Common myeloid progenitor, CD34-positive (primary cell): ENCODE measurements at places on chromosomes 2 and 18.

DNA sequence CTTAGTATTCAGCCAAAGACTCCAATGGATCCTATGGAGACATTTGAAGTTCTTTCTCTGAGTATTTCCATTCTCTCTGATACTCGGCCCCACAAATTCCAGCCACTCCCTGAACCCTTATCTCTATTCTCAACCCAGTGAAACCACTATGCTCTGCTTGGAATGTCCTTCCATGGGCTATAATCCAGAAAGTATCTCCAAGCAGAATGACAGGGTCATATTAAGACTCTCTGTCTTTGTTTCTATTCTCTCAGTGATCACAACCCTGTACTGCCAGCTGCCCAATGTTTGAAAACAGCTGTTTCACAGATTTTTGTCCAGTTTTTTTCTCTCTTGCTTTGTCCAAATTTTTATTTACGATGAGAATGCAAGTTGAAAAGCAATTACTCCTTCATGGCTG is 21.9 kb downstream of the CHMP3 start:
- DNase-seq = no peak

DNA sequence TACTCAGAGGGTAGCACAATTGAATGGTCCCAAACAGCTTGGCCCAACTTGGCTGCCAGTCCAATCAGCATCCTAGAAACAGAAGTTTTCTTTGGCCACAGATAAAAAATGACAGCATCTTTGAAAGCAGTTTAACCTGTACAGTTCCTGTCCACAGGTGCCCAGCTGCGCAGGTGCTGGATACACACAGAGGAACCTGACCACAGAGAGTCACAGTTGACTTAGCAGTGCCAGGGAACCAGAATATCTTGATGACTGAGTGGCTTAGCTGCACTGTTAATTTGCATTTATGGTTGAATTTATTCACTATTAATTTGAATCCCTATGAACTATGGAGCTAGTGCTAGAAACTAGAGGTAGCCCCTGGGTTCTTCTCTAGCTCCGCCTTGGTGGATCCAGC is 93.7 kb downstream of the TPGS2 start:
- DNase-seq = no peak

DNA sequence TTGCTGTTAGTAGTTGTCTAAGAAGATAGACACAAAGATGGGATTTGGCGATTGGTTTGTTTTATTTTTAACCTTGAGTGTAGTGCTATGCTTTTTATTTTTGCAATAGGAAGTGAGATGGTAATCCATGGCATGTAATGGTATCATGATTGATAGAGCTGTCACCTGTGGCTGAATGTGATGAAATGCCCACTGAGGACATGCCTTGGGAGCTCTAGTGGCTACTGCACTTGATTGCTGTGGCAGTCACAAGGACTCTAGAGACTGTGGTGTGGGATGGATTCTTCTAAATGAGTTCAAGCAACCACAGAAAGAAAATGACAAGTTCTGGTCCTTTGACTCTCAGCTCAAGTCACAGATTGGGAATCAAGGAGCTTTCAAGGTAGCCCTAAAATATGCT is 139.4 kb downstream of the CYRIA start:
- no peak for DNase-seq

GRCh38 chr2:152067823-152068222 is 31.0 kb downstream of the CACNB4 start:
- no peak for DNase-seq

DNA sequence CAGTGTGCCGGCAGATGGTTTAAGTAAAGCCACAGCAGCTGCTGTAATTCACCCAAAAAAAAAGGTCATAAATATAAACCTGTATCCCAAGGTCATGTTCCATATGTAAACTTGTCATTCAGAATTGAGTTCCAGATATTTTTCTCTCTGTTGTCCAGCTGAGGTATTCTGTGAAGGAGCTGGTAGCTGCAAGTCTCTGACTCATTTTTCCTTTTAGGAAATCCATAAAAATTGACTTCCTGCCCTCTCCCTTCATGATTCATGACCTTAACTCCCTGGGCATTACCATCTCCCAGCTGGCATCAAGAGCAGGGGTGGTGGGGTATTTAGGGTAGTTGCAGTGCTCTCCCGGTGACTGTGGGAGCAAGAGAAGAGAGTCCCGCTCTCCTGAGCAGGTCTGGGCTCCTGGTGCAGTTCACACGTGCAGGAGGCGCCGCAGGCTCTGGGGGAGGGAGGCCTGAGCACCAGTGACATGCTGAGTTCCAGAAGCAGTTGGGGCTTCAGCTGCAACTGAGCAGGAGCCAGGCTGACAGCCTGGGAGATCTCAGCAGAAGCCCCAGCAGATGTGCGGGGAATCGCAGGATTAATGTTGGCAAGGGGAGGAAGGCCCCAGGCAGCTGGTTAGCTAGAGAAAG is 192.6 kb downstream of the MGAT5 start:
- no peak for DNase-seq

DNA sequence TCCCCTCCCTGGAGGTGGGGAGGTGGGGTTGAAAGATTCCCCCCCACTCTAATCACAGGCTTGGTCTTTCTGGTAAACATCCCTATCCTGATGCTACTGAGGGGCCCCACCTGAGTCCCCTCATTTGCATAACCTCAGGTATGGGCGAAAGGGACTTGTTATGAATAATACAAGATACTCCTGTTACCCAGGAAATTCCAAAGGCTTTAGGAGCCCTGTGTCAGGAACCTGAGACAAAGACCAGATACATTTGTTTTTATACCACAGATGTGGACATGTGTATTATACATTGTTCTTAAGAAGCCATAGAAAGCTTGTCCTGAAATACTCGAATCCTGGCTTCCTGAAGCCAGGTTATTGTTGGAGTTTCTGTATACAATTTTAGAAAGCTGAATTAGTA is 62.8 kb downstream of the MYO1B start:
- DNase-seq = no peak

DNA sequence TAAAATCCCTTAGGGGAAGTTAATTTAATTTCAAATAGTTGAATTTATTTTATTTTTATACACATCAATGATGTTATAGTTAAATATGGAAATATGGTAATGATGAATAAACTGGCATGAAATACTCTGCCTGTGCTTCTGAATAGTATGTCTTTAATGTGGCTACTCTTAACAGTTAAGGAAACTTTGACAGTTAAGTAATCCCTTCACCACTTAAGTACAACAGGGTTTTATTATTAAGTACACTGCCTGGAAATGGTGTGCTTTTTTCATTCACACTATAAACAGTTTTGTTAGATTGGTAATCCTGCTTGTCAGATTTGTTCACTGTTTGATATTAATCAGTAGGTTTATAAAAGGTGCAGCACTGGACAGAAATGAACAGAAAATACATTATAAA is 412.0 kb upstream of the ZEB2 start:
- no peak for DNase-seq

DNA sequence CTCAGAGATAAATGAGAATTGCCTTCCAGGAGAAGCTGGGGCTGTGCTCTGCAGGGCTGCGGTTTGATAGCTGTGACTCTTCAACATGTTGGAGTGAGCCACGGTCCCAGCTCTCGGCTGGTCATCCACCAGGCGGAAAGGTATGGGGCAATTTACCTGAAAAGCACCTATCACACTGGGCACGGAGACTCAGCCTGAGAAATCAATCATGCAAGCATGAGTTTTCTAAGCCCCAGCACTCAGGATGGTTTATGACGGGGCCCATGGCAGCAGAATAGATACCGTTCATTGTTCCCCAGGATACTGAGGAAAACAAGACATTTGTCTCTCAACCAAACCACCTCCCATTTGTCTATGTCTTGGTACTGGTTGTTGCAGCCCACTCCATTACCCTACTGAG is 83.9 kb downstream of the LOXHD1 start:
- no peak for DNase-seq

GRCh38 chr2:142065700-142066099 is 65.1 kb downstream of the LRP1B start:
- no peak for DNase-seq

- no peak for DNase-seq
Observed at GRCh38 chr2:41160439-41160838, 708.5 kb upstream of the SLC8A1 start.

GRCh38 chr2:207143215-207144172 is 22.3 kb downstream of the KLF7 start:
- peak; percentile 68 for DNase-seq

DNA sequence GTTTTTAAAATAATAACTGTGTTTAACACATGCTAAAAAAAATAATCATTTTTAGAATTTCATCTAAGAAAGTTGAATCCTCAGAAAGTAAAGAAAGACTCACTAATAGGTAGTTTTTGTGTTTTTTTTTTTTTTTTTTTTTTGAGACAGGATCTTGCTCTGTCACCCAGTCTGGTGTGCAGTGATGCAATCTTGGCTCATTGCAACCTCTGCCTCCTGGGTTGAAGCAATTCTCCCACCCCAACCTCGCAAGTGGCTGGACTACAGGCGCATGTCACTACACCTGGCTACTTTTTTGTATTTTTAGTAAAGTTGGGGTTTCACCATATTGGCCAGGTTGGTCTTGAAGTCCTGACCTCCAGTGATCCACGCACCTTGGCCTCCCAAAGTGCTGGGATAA is 7.1 kb downstream of the CKAP2L start:
- peak; percentile 49 for DNase-seq

DNA sequence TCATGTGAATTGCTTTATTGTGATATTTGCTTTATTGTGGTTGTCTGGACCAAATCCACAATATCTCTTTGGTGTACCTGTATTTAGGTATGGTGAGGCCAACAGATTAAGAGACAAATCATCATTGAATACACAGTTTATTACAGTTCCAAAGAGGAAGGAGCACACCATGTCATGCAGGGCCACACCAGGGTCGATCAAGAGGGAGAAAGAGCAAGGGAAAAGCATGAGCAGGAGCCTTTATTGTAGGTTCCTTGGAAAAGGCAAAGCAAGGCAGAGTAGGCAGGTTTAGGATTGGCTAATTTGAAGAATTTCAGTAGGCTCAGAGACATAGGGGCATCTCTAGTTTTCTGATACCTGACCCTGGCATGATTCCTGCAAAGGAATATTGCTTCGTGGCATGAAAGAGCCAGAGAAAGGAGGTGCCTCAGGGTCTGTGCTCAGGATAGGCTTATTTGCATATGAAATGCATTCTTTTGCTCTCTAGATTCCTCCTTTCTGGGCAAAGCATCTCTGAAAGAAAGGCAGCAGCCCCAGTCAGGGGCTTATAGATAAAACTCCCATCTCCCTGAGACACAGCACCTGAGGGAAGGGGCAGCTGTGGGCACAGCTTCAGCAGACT is 214.2 kb upstream of the ERBB4 start:
- no peak for DNase-seq

- DNase-seq = peak; percentile 96
Observed at GRCh38 chr2:127701651-127702394, 526 bp downstream of the SFT2D3 start.
